CD4-positive, alpha-beta T cell treated with Interleukin-2 at 100 ng/mL for 4 hours (primary cell): ENCODE measurements at places on chromosomes 5 and 9.

DNA sequence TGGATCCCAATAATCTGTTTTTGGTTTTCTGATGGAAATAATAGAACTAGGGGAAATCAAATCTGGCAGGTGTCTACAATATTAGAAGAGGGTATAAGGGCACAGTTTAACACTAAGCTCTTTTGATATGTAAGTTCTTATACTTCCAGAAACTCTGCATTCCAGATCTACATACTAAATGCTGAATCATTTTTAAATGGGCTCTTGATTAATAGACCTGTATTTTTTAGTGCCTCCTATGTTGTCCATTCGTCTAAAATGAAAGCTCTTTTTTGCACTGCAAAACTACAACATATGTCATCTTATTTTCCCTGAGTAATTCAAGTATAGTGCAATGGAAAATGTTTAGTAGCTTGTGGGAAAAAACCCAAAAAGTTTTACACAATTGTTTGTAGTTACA, 44.2 kb downstream of the NR6A1 start:
- DNase-seq: no peak

- DNase-seq: peak; percentile 80
These were observed 16.7 kb downstream of the FGD3 start for GRCh38 chr9:92963831-92964606.

DNA sequence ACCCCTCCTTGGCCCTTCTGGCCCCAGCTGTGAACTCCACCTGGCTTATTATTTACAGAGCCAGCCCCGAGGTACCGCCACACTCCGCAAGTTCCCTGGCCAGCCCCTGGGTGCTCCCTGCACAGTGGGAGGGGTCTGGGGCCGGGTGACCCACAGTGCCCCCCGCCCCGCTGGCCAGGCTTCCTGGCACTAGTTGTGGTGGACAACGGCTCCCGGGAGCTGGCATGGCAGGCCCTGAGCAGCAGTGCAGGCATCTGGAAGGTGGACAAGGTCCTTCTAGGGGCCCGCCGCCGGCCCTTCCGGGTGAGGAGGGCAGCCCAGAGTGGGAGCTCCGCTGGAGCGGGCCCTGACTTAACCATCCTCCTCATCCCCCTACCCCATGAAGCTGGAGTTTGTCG, 3.9 kb downstream of the MAMDC4 start:
- no peak for DNase-seq

DNA sequence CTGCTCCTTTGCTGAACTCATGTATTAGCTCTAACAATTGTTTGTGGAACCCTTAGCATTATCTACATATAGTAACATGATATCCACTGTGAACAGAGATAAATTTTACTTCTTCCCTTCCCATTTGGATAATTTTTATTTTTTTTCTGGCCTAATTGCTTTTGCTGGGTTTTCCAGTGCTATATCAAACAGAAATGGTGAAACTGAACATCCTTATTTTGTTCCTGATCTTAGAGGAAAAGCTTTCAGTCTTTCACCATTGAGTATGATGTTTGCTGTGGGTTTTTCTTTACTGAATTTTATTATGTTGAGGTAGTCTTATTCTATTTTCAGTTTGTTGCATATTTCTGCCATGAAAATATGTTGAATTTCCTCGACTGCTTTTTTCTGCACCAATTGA, 44.8 kb upstream of the STARD4 start:
- no peak for DNase-seq

DNA sequence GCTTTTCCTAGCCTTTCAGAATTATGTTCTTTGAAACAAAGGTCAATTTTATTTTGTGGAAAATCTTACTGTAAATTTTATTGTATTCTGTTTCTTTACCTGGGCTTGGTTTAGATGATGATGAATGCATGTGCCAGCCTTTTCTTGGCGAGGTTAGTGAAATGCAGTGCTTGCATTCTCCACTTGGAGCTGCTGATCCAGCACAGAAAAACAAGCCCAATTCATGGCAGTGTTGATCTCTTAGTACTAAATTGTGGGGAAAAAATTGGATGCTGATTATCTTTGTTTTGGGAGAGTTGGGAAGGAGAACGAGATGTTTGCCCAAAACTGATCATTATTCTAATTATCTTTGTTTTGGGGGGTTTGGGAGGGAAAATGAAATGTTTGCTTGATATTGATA, 3.7 kb downstream of the HABP4 start:
- DNase-seq: no peak

GRCh38 chr9:82605657-82606031, 457.3 kb downstream of the RASEF start:
- no peak for DNase-seq

DNA sequence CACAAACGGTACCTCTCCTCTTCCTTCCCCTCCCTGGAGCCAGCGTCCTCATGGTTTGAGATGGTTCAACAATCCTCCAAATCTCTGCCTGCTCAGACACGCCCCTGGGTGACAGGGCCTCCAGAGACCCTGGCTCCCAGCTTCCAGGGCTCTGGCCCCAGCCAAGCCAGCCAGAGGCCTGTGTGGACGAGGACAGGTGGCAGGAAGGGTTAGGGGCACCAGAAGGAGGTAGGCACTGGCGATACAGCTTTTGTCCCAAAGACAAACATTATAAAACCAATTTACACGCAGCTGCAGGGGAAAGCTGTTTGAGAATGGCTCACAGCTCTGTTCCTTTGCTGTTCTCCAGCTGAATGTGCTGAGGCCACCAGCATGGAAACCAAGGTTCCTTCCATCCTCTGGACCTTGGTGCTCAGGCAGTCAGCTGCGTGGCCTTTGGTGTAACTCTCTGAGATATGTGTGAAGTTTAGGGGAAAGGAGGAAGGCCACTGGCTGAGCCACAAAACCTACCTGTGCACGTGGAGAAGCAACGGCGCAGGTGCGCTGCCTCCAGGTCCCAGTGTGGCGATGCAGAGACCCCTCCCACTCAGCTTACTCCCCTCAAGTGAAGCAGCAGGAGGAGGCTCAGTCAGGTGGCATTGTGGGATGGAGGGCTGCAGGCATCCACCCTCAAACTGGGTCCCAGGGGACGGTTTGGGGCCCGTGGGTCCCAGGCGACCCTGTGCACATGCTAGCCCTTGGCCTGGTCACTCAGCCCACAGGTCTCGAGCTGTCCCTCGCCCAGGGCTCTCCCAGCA, 4.3 kb upstream of the QRFP start:
- DNase-seq: no peak

GRCh38 chr9:87725900-87726709, at the start of gene CTSL:
Gene CTSL (plus strand): TSS chr9:87726119. CDS start chr9:87727604, 1,485 bp downstream.
- peak; percentile 42 for DNase-seq

DNA sequence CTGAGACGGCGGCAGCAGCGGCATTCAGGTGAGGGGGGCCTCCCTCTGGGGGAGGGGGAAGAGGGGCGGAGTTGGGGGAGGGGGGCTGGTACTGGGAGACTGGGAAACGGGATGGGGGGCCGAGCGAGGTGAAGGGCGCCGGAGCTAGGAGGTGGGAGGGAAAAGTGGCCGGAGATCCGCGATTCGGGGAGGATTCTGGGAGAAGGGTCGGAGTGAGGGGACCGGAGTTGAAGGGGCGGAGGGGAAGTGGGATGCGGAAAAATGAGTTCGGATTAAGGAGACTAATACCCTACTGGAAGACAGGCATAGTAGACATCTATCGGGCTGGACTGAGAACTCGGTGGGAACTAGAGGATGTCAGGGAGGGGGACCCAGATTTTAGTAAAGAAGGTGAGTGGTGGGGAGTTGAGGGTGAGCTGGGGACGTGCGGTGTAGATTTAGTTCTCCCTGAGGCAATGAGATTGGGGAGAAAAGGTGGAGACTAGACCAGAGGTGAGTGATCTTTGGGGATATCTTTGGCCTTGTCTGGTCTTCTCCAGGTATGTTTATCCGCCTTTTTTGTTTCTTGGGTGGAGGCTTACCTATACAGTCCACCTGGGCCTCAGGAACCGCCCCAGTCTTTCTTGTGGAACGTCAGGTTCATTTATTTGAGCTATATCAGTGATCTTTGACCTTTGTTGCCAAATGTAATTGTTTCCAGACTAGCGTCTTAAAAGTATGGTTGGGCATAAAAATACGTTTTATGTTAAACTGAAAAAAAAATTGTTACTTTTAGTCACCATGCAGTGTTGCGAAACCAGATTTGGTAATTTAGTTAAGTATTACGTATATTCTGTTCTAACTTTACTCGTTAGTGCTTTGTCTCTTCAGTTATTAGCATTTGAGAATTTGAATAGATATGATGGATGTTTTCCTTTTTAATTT, 632 bp downstream of the UBAP1 start:
- no peak for DNase-seq

DNA sequence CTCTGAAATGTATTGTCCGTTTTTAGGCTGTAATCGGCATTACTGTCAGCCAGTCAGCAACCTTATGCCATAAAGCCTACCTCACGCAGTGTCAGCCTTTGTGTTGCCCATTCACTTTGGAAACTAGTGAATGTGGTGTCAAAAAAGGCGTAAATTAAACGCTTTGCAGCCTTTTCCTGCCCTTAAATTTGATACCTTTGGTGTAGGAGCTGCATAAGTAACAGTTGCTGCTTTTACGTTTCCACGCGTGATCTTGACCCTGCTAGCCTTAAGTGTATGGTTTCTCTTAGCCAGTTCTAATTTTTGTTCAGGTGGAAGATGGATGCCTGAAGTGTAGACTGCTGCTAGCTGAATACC, 257.7 kb downstream of the EPB41L4A start:
- no peak for DNase-seq
